NCI-H1436 (cell line): ENCODE measurements at places on chromosomes 16 and 17.

DNA sequence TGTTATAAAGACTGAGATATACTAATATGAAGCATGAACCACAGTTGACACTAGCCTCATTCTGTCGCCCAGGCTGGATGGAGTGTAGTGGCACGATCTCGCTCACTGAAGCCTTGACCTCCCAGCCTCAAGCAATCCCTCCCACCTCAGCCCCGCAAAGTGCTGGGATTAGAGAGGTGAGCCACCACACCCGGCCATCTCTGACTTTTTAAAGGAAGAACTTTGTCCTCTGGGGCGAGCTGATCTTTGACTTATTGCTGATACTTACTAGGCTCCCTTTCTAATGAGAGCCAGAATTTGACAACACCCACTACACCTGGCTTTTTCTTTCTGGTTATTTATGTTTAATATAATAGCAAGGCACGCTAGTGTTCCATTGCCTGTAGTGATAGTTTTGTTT is 57.2 kb downstream of the CLEC16A start:
- DNase-seq = no peak

GRCh38 chr16:2211923-2212347 is 1.3 kb upstream of the BRICD5 start:
- DNase-seq = no peak

DNA sequence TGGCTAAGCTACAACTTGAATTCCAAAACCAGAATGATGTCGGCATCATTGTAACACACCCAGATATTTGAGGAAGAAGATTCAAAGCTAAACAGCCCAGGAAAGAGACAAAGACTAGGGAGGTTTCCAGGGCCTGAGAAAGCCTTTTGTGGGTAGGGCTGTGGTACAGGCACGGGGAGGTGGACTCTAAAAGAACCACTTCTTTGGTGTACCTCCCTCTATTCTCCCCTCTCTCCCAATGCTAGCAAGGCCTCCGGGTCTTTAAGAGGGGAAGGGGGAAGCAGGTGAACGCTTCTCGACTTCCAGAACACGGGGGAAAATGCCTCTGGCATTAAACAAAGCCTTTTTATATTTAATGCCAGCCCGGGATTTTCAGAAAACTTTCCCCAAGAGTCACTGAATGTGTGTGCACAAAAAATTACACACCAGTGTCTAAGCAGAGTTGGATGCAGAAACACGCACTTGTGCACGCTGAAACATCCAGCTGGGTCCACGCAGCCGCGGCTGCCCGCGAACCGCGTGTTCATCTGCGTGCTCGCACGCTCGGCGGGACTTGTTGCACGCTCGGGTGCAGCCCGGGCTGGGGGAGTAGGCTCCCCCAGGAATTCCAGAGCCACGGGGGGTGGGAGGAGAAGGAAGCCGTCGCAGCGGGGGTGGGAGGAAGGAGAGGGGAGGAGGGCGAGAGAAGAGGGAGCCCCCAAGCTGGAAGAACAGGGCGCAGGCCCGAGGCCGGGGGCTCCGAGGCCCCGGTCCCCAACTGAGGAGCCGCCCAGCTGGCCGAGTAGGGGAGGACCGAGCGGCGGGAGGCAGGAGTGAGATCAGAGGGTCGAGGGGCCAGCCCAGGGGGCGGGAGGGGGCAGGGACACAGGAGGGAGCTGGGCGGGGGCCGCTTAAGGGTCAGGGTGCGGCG is 20.1 kb upstream of the ZNF423 start:
- DNase-seq = no peak

DNA sequence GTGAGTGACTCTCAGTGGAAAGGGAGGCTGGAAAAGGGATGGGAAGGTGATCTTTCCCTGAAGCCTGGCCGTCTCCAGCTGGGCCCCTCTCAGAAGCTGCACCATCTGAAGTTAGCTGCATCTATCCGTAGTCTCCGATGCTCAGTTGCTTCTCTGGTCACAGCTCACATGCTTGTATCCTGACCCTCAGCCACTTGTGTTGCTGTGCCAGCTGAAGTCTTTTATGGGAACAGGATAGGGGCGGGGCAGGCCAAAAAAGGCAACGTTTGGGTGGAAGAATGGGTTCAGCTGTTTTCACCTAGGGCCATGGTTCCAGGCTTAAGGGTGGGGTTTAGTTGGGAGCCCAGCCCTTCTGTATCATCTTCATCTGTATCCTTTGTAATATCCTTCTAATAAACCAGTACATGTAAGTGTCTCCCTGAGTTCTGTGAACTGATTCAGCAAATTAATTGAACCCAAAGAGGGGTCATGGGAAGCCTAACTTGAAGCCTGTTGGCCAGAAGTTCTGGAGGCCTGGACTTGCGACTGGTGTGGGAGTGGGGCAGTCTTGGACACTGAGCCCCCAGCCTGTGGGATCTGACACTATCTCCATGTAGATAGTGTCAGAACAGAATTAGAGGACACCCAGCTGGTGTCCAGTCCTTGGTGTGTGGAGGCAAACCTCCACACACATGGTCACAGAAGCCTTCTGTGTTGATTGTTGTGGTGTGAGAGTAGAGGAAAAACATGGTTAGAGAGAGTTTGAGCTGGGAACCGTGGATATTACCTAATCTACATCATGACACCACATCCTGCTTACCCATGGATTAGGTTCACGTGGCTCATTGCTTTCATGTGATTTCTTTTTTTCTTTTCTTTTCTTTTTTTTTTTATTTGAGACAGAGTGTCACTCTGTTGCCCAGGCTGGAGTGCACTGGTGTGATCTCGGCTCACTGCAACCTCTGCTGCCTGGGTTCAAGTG is 49.3 kb upstream of the FBXO47 start:
- DNase-seq = no peak

DNA sequence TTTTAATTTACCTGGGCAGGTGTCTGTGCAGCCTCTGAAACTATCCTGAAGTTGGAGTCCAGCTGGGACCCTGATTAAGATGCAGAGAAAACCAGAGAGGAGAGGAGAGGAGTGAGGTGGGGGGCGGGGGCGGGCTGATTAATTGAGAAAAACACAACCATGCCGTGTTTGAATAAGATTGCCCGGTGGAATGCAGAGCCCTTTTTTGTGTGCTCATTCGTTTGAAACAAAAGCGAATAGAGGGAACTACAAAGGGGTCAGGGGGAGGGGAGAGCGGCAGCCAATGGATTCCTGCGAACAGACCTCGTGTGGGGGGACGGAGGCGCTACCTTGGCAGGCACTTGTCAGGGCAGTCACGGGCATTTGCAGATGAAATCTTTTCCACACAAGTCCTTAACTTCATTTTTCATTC is 355.8 kb downstream of the SOX9 start:
- DNase-seq = no peak

GRCh38 chr17:56085576-56086267 is 67.6 kb upstream of the ANKFN1 start:
- DNase-seq = no peak

GRCh38 chr16:24689128-24689527 is 40.3 kb upstream of the TNRC6A start:
- DNase-seq = no peak

DNA sequence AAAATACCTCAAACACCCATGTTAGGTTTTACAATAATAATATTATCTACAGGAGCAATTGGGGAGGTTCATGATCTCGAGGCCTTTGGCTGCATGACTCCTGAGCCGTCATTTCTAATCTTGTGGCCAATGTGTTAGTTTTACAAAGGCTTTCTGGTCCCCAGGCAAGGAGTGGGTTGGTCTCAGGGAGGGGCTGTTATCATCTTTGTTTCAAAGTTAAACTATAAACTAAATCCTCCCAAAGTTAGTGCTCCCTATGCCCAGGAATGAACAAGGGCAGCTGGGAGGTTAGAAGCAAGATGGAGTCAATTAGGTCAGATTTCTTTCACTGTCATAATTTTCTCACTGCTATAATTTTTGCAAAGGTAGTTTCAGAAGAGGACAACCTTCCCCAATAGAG is 9.1 kb upstream of the CCL5 start:
- no peak for DNase-seq

- DNase-seq = no peak
Measured at GRCh38 chr17:54749157-54749556, 151.5 kb upstream of the TOM1L1 start.
